Naive B cell (primary cell): ENCODE measurements at places on chromosomes 16 and 17.

DNA sequence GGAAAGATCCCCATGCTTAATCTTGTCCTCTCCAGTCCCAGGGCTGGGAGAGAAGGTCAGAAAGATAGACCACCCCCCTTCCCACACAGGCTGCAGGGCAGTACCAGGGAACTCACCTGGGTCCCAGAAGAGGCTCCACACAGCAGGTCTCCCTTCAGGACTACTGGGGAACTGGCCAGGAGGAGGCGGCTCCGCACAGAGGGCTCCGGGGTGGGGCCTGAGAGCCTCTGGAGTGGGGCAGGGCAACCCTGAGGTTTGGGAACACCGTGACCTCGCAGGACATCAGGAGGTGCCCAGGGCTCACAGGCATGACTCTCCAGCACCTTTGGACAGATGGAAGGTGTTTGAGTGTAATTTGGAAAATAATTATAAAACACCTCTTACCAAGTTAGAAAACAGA is 11.0 kb downstream of the ABCA3 start:
- no peak for DNase-seq

DNA sequence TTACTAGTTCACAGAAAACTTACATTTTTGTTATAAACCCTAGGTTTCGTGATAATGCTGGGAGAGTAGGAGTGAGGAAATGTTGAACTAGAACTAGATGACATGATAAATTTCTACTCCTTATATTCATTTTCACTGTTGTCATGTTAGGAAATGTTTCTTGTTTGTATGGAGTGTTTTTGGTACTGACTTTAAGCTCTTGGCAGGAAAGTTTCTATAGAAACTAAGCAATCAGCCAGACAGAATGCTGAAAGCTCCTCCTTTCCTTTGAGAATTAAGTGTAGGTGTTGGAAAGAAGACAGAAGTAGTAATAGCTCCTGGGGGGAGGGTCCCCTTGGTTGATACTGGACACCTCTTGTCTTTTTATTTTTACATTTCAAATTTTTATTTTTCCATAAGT is 309.8 kb downstream of the MAP2K4 start:
- DNase-seq, result no peak

GRCh38 chr17:82302991-82303943 is 14.1 kb downstream of the CD7 start:
- no peak for DNase-seq

DNA sequence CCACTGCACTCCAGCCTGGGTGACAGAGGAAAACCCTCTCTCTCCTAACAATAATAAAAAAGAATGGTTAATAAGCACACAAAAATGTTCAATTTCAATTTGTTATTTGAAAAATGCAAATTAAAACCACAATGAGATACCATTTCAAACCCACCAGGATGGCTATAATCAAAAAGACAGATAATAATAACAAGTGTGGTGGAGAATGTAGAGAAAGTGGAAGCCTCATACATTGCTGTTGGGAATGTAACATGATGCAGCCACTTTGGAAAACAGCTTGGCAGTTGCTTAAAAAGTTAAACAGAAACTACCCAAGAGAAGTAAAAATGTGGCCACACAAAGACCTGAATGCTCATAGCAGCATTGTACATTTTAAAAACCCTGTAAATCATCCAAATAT is 51.8 kb upstream of the MAP3K14 start:
- DNase-seq, result no peak

GRCh38 chr16:12703935-12704334 is 99.8 kb downstream of the CPPED1 start:
- DNase-seq, result no peak

GRCh38 chr16:73228649-73229048 is 180.7 kb upstream of the ZFHX3 start:
- DNase-seq, result no peak
